Activated CD4-positive, alpha-beta memory T cell treated with anti-CD3 and anti-CD28 coated beads for 36 hours (primary cell): ENCODE measurements at places on chromosomes 5 and 9. TPM values are rescaled to one million over a fixed set of nuclear protein-coding genes. Genes with fewer than 3 reads are reported as not detected.

GRCh38 chr5:163309914-163310313 is 127.5 kb upstream of the CCNG1 start:
- DNase-seq, result no peak

GRCh38 chr5:9118852-9119251 is 427.0 kb downstream of the SEMA5A start:
- DNase-seq, result no peak

DNA sequence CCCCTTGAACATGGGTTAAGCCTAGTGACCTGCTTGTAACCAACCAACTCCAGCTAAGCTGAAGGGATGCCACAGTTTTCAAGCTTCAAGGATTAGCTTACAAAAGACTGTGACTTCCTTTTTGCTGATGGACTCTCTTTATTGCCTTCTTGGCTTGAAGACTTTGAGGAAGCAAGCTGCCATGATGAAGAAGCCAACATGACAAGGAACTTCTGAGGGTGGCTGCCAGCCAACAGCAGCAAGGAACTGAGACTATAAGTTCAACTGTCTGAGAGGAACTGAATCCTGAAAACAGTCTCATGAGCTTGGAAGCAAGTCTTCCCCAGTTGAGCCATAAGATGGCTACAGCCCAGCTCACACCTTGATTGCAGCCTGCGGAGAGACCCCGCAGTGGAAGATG is 116.1 kb upstream of the TAF11L2 start:
- DNase-seq, result no peak

DNA sequence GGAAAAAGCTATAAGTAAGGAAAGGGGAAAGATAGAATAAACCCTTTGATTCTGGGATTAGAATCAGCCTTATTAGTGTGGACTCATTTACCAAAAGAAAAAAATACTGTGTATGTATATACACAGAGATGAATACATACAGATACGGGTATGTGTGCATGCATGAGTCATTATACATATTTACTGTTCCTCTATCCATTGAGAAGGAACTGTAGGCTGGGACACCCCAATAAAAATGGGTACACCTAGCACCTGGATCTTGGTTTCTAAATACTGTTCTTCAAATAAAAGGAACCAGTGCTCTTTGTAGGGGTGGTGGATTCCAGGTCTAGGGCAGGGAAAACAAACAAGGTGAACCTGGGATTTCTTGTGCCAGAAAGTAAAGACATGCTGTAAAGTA is 48.3 kb downstream of the WHRN start:
- no peak for DNase-seq

- DNase-seq, result no peak
These were observed 134.1 kb downstream of the NPR3 start for GRCh38 chr5:32845171-32845570.

DNA sequence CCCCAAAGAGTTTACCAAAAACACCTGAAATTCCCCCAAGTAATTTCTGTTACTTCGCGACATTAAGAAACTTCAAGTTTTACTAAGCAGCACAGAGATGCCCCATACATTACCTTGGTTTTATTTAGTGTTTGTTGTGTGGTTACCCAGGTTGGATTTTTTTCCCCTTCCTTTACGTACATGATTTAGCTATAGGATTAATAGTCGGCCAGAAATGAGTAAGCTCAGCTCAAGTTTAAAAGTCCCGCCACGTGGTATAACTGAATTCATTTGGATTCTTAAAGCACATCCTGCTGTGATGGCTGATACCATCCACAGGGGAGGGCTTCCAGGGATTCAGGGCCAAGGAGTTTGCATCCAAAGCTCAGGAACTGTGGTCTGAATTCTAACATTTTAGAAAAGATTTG is 75.9 kb downstream of the DAP start:
- DNase-seq, result no peak

DNA sequence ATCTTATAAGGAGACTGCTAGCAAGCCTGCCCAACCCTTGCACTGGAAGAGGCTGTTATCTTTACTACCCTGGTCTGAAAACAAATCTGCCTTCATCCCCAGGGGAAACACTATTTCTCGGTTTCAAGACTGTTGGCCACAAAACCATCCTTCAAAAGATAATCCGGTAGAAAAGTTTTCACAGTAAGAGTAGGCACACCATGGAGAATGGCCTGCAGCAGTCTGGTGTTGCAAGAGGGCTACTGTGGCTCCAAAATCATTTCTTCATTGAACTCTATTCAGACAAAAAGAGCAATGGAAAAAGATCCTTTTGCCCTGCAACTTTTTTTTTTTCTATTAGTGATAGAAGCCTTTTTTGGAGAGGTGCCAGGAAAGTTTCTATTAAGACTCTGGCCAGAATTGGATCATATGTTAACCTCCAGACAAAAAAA is 163.9 kb downstream of the ARHGEF28 start:
- no peak for DNase-seq

- no peak for DNase-seq
These were observed 171.9 kb upstream of the ELL2 start for GRCh38 chr5:96133341-96134079.

The PLAC8L1 gene
- total RNA-seq, result not detected

The GKAP1 gene
- 4.2 TPM for total RNA-seq
